ENCODE measurements at places on chromosomes 7 and 10.

DNA sequence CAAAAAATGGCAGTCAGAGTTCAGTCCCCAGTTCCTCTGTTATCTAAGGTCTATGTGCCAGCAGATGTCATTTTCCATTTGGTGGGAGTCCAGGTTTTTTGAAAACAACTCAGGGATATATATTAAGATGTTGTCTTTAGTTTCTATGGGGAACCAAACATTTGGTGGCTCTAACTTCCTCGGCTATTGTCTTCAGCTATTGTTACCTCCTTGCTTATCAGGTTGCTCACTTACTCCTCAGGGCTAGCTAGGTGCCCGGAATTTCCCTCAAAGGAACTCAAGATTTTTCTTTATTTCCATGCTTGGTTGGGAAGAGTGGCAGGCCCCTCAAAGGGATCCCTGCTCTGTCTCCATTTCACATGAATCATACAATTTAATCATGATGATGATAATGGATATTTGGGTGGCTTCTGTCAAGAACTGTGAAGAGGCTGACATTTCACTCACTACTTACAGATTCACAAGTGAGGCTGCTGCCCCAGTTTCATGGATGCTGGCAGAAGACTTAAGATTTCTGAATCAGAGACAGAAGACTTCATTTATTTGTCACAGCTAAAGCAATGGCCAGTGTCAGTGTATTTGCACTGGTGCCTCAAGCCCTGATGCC lies 182.8 kb downstream of the PKD1L1 start:
- no peak for DNase-seq

- peak; percentile 2 for DNase-seq
These were observed at the start of gene CASD1 for GRCh38 chr7:94509264-94509886. CASD1 (plus strand) TSS chr7:94509809; CDS start chr7:94510085, 276 bp downstream.

DNA sequence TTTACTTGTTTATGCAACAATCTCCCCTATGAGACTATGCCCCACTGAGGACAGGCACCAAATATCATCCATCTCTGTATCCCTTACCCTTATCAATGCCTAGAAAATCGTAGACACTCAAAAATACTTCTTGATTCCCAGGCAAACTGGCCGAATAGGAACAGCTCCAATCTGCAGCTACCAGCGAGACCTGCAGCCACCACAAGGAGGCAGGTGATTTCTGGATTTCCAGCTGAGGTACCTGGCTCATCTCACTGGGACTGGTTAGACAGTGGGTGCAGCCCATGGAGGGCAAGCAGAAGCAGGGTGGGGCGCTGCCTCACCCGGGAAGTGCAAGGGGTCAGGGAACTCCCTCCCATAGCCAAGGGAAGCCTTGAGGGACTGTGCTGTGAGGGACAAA lies 10.8 kb upstream of the PPP1R3C start:
- DNase-seq = no peak

DNA sequence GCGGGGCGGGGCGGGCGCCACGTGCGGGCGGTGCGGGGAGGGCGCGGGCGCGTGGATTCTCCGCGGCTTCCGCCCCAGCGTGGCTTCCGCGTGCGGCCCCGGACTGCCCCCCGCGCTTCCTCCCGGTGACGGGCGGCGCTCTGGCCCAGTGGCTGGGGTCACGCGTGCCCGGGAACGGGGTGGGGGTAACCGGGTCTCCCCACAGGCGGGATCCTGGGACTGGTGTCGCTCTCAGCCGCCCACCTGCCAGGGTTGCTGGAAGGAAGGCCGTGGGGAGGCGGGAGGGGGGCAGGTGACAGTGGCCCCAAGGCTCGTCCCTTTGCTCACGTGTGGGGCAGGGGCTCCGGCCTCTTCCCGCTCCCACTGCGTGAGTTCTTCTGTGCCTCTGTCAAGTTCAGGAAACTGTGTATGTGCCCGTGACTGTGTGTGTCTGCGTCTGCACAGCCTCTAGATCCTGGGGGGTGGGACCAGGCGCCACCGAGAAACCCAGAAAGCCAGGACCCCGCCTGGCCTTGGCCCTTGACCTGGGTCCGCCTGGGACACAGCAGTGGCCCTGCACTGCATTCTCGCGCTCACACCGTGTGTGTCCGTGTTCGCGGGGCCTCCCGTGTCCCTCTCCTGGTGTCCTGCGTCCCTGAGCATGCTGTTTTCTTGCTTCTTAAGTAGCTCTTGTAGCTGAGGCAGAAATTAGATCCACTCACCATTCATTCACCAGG lies 919 bp downstream of the MAFK start:
- DNase-seq = no peak

- no peak for DNase-seq
These were observed 87.2 kb downstream of the PDE1C start for GRCh38 chr7:31982962-31983361.

- DNase-seq = no peak
These were observed 4.7 kb downstream of the DLX6 start for GRCh38 chr7:97009753-97010732.

DNA sequence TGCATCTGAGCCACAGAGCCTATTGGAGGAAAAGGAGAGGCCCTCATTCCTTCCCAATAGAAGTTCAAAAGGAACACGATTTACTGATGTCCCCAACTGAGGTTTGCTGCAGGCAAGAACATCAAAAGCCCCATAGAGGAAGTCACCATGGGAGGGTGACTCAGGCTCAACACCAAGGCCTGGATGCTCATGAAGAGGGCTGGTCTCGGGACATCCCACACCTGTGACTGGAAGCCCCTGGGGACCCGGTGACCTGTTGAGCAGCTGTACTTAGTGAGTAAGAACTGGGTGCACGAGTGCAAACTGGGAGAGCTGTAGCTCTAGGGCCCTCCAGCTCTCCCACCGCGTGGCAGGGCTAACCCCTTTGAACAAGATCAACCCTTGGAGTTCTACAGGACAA lies 38.0 kb downstream of the CYTH3 start:
- no peak for DNase-seq

Data from HTR-8/SVneo (cell line).